IPS-NIHi11 (cell line): ENCODE measurements at places on chromosomes 16 and 17.

- no peak for DNase-seq
Observed at GRCh38 chr17:75181110-75181509, 1.6 kb downstream of the SUMO2 start.

DNA sequence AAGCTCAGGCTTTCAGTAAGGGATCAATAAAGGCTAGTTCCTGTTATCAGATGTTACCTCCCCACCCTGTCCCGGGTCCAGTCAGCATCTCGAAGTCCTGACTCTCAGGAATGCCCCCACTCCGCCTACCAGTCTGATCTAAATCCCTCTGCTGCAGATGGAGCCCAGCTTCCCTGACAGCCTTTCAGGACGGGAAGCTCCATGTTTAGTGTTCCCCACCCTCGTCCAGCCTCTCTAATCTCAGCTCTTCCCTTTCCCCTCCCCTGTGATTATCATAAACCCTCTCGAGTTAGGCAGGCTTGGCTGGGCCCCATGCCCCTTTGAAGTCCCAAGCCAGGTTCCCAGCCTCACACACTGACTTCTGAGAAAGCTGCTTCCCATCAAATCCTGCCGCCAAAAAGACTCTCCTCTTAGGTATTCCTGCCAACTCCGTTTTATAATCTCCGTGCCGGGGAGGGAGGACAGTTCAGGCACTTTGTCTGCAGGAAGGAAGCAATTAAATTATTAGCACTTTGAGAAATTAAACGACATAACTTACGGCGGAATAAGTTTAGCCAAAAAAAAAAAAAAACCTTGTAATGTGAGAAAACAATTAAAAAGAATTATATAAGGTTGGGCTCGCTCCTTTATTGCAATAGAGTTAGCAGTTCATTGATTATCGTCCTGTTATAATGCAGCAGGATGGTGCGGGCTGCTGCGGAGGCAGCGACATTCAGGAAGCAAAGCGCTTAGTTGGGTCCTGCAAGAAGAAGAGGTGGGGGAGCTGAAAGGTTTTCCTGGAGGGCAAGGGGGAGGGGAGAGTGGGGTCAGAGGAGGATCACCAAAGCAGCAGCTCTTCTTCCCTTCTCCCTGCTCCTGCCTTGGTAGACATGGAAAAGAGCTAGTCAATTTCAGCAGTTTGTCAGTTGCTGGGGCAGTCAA is 16.8 kb upstream of the ETV4 start:
- DNase-seq, result peak; percentile 45

GRCh38 chr17:246851-247421 is 65.5 kb upstream of the DOC2B start:
- DNase-seq, result no peak

GRCh38 chr17:45388604-45389325 is 43.9 kb downstream of the ARHGAP27 start:
- DNase-seq, result no peak

DNA sequence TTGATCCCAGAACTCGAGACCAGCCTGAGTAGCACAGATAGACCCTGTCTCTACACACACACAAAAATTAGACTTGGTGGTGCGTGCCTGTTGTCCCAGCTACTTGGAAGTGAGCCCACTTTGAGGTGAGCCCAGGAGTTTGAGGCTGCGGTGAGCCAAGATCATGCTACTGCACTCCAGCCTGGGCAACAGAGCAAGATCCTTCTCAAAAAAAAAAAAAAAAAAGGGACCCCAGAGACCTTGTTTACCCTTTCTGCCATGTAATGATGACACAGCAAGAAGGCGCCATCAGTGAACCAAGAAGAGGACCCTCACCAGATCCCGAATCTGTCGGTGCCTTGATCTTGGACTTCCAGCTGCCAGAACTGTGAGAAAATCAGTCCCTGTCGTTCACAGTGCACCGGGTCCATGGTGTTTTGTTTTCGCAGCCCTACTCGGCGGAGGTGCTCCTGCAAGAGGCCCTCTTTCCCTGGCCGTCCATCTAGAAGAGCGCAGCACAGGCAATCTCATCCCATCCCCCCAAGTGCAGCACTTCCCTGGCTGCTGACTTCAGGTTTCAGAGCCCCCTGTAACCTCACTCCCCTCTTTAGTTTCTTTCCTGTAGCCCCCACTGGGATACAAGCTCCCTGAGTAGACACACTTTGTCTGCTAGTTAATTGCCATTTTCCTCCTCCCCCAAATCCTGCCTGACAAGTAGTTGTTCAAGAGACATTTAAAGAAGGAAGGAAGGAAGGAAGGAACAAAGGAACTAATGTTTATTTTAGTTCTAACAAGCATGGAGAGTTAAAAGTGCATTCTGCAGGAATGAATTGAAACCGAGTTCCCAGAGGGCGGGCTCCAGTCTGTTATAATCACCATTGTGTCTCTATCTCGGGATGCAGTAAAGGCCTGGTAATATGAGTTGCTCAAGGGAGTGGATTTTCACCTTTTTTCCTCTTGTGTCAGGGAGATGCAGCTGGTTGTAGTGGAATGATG is 115.3 kb downstream of the SNX29 start:
- DNase-seq, result no peak

DNA sequence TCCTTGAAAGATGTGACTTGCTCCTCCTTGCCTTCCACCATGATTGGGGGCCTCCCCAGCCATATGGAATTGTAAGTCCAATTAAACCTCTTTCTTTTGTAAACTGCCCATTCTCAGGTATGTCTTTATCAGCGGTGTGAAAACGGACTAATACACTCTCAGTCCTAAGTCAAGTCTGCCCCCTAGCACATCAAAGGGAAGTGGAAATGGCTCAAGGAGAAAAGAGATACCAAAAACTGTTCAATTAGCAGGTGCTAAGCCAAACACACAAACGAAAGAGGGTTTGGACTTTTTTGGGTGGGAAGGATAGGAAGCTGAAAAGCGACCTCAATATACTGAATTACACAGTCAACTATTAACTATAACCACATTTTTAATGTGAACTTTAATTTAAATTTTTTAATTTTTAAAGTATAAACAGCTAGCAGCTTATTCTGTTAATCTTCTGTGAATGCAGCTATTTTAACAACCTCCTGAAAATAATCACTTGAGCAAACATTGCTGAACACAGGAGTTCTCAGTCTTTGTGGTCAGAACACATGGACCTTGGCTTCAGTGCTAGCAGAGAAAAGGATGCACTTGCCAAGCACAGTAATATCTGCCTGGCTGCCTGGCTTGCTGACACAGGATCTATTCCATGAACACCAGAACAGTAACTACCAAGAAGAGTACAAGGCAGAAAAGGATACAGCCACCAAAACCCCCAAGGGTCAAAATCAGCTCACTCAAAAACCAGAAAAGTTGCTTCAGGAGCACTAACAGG is 10.9 kb downstream of the ZNF18 start:
- no peak for DNase-seq

- peak; percentile 74 for DNase-seq
Observed at GRCh38 chr17:4514206-4514605, 15.5 kb downstream of the SPNS2 start.

DNA sequence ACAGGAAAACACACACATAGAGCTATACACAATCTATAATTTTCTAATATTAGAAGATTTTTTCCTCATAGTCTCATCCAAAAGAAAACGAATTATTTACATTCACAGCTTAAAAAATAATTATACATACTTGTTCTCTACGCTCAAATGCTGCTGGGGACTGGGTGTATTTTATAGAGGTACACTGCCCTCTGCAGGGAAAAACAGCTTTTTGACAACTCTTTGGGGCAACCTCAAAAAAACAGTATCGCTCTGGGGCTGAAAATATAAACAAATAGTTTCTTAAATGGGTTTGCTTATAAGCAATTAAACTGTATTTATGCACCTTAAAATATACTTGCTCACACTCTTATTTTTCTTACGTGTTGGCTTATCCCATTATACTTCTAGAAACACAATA is 261.8 kb upstream of the PSMD7 start:
- peak; percentile 27 for DNase-seq

DNA sequence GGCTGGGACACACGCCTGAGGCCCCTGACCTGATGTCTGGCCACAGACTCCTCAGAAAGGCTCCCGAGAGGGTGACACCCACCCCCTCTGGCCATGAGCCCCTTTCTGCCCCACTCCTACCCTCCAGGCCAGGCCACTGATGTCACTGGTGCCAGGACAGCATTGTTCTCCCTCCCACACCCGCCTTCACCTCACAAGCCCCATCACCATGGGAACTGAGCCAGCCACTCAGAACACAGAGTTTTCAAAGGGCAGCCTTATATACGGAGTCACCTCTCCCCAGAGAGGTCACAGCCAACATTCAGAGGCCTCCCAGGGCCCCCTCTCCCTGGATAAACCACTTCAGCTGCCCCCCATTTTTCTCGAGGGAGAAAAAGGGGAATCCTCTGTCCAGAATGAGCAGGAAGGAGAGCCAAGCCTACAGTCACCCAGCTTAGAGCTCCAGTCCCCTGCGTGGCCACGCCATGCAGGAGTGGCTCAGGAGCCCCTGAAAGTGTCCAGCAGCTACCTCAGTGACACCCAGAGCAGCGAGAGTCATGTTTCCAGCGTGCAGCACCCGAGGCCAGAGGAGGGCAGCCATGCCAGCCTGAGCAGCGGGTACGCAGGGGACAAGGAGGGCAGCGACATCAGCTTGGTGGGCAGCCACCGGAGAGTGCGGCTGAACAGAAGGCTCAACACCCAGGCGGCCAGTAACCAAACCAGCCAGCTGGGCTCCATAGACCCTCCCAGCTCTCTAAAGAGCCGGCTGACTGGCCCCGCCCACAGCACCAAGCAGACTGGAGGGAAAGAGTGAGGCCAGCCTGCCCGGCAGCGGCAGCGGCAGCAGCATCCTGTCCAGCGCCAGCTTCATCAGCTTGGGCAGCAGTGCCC is at the start of gene C16orf82:
TSS of gene C16orf82 (plus strand) at position 260 of the 870 bp plus-strand sequence.
- DNase-seq, result peak; percentile 66

DNA sequence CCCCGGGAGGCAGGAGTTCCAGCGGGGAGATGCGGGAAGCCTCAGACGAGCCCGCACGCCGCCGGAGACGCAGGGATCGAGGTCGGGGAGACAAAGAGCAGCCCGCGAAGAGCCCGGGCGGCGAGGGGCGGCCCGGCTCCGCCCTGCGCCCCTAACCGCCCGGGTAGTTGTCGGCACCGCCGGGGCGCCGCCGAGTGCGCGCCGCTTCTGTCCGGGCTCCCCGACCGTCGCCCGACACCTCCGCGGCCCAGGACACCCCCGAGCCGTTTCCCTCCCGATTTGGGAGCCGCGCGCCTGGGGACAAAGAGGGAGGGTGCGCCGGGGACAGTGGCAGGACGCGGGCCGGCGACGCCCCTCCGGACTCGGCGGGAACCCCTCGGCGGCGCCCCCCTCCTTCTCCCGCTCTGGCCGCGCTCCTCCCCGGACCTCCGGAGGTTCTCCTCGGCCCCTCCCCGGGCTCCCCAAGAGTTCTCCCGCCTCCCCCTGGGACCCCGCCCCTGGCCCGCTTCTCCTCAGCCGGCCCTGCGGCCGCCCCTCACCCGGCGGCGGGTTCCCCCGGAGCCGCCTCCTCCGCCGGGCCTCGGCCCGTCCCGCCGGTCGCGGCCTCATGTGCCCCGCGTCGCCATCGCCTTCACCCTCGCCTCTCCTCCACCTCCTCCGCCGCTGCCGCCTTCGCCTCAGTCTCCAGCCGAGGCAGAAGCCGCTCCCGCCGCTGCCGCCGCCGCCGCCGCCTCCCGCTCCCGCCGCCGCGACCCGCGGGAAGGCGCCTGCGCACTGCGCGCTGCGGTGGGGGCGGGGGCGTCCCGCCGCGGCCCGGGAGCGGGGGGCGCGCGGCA is at the start of gene GJC1:
TSS of gene GJC1 (minus strand) at position 765 of the 836 bp plus-strand sequence. CDS start 24,470 bp downstream, outside the sequence.
- peak; percentile 74 for DNase-seq

DNA sequence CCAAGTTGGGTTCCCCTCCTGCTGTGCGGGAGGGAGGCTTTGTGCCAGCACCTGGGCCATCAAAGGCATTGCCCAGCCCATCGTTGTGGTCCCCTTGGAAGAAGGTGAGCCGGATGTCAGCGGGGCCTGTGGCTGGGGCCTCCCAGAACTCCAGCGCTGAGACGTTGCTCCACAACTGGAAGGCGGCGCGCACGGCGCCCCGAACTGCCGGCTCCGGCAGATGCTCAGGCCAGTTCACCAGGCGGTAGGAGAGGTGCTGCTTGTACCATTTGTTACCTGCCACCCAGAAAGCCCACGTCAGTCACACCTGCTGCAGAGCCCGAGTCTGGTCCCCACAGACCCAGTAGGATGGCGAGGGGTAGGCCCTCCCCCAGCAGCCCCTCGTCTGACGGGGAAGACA is 12.4 kb downstream of the C17orf50 start:
- no peak for DNase-seq

GRCh38 chr16:17027488-17028129 is 443.2 kb downstream of the XYLT1 start:
- DNase-seq, result no peak

DNA sequence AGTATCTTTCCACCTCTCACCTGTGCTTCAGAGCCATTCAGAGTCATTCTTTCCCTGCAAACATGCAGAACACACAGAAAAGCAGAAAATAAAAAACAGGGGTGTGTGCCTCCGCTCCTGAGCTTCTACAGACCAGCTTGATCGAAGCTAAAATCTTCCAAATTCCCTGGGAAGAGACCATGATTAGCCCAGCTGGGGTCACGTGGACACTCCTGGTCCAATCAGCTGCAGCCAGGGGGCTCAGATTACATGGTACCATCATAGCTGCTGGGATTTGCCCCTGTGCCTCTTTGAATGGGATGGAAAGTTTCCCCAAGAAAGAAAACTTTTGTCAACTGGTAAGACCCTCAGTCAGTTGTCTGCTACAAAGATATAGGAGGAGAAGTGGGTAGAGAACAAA is 159.9 kb downstream of the TMEM114 start:
- DNase-seq, result peak; percentile 17

- no peak for DNase-seq
Observed at GRCh38 chr17:69430488-69430887, 16.0 kb downstream of the MAP2K6 start.

GRCh38 chr17:82892899-82893565 is 53.2 kb upstream of the ZNF750 start:
- peak; percentile 47 for DNase-seq

GRCh38 chr17:2735896-2736295 is 13.6 kb downstream of the CCDC92B start:
- no peak for DNase-seq

DNA sequence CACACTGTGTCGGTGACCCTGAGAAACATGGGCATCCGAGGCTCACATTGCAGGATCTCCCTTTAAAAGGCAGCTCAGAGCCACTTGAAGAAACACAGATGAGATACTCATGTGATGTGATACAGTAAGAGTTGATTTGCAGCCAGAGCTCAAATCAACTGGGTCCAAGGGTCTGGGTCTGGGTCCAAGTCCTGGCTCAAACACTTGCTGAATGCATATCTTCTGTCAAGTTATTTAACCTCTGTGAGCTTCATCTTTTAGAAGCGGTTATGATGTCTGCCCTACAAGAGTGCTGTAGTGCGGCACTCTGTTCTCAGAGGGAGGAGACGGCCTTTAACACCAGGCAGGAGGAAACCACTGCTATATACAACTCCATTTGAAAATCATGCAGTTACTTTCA is 6.4 kb downstream of the KRT38 start:
- no peak for DNase-seq

- peak; percentile 72 for DNase-seq
Observed at GRCh38 chr17:38464723-38465390, 36.6 kb downstream of the ARHGAP23 start.
